Spinal cord (tissue), 10 donors: ENCODE measurements at places on chromosomes 11 and 22. TPM values are rescaled to one million over a fixed set of nuclear protein-coding genes. Genes with fewer than 3 reads are reported as not detected.

MOV10L1 gene
- polyA plus RNA-seq = 4.9 TPM

DNA sequence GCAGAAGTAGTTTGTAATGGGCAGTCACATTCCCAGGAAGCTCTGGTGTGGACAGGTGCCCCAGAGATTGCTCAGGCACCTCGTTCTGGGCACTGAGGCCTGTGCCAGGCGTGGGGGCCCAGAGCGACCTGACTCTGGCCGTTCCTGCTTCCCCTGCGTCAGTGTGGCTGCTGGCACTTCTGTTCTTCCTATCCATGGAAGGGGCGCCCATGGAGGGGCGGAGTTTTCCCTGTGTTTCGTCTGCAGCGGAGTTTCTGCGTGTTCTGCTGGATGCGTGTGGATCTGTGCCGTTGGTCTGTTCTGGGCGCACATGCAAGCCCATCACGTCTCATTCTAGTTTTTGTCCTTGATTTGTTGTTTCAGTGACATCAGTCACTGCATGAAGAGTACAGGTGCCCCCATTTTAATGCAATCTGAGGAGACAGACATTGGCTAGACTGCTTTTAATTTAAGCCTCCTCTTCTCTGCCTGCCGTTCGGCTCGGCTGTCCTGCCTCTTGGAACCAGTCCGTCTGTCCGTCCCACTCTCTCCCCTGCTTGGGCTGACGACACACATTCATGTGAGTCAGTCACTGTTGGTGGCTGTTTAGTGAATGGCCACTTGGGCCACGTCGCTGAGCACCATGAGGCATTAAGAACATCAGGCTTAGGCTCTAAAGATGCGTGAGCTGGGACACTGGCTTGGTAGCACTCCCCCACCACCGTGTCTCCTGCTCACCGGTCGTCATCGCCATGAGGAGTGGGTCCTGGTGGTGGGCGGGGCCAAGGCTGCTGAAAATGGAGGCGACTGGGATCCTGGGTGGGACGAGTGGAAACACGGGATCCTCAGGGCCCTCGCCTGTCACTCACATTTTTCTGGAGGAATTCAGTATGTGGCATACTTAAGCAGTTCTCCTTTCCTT is 255.8 kb downstream of the TBC1D22A start:
- peaks cover 37% of the 10 kb centered on the region for H3K4me1 ChIP-seq
- peaks cover 10% of the 10 kb centered on the region for H3K36me3 ChIP-seq
- H3K27ac ChIP-seq = no peak overlapping the region
- H3K4me3 ChIP-seq = no peak overlapping the region
- H3K27me3 ChIP-seq = no peaks in the 10 kb centered on the region

DNA sequence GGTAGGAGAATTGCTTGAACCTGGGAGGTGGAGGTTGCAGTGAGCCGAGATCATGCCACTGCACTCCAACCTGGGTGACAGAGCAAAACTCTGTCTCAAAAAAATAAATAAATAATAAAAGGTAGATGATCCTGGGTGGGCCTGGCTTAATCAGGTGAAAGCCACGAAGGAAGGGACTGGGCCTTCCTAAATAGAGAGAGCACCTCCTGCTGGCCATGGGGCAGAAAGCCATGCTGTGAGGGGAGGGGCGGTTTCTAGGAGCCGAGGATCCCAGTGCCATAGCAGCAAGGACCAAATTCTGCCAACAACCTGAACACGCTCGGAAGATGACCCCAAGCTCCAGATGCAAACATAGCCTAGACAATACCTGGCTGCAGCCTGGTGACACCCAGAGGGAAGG is 24.5 kb upstream of the DGKZ start:
- DNase-seq = no peak
- peaks cover 16% of the 10 kb centered on the region for H3K36me3 ChIP-seq
- H3K4me3 ChIP-seq = no peak overlapping the region
- H3K27ac ChIP-seq = no peak overlapping the region

DNA sequence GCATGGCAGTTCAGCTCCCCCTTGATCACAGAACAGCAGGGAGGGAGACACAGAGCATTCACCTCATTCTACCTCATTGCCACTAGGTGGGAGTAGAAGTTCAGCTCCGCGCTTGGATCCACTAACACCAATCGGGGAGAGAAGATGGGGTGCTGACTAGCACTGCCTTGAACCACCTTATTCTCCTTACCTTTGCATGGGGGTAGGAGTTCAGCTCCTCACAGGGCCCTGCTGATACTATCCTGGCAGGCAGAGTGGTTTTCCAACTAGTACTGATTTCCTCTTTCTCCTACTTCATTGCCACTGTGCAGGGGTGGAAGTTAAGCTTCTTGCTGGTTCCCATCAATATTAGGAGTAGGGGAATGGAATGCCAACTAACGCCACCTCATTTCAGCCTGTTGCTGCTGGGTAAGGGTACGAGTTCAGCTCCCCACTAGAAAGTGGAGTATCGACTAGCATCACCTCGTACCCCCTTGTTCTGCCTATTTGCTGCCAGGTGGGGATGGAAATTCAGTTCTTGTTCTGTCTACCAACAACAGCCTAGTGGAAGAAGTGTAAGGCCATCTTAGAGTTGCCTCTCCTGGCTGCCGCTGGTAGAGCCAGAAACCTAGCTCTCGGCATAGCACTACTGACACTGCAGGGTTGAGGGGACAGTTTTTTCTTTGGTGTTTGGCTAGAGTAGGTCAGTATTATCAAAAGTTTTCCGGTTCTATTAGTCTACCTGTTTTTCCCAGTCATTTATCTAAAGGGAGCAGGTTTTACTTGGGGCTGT is 550.9 kb upstream of the CCDC90B start:
- no peaks in the 10 kb centered on the region for H3K36me3 ChIP-seq
- H3K27me3 ChIP-seq = no peaks in the 10 kb centered on the region
- H3K4me3 ChIP-seq = no peak overlapping the region
- DNase-seq = peak; percentile 91

GRCh38 chr22:21941921-21942320 is 10.7 kb downstream of the PPM1F start:
- H3K36me3 ChIP-seq = peaks cover 86% of the 10 kb centered on the region
- H3K4me3 ChIP-seq = no peak overlapping the region
- H3K4me1 ChIP-seq = peaks cover 85% of the 10 kb centered on the region
- H3K27me3 ChIP-seq = no peaks in the 10 kb centered on the region
- H3K27ac ChIP-seq = no peak overlapping the region

DNA sequence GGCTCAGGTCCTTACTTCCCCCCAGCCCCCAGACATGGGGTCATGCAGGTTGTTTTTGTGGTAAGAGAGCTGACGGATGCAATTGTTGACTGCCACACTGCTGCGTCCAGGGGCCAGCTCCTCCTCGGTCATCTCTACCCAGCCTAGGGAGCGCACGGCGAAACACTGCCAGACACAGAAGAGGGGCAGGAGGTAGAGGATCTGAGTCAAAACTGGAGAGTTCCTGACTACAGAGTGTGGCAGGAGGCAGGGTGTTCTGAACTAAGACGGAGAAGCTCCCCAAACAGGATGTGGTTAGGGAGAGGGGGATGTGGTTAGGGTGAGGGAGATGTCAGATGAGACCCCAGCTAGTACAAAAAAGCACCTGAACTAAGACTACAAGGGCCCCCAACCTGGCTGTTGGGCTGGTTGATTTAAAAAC is 12.3 kb downstream of the SMPD1 start:
- H3K27me3 ChIP-seq = no peaks in the 10 kb centered on the region
- H3K4me1 ChIP-seq = peaks cover 35% of the 10 kb centered on the region
- no peak for DNase-seq
- no peak overlapping the region for H3K27ac ChIP-seq

- H3K27ac ChIP-seq = no peak overlapping the region
- H3K36me3 ChIP-seq = peaks cover 6% of the 10 kb centered on the region
- no peak overlapping the region for H3K4me3 ChIP-seq
- no peaks in the 10 kb centered on the region for H3K27me3 ChIP-seq
These were observed 84.4 kb downstream of the MRTFA start for GRCh38 chr22:40552070-40552469.

DNA sequence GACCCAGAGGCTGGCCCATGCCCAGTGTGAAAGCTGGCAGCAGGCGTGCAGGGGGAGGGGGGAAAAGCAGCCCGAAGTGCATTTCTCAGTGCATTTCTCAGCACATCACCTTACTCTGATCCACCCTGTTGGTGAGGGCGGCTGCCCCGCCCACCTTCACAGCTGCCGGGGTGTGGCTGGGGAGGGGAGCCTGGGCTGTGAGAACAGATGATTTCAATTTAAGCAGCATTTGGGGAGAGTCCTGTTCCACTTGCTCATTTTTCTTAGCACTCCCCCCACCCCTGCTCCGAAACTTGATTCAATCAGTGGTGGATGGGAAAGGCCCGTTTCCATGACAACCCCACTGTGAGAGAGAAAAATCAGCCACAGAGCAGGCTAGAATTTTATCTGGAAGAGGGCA is 84.8 kb downstream of the SNX19 start:
- H3K27ac ChIP-seq = peak overlapping the region; percentile 17
- no peak for DNase-seq
- no peaks in the 10 kb centered on the region for H3K27me3 ChIP-seq
- H3K4me3 ChIP-seq = no peak overlapping the region

DNA sequence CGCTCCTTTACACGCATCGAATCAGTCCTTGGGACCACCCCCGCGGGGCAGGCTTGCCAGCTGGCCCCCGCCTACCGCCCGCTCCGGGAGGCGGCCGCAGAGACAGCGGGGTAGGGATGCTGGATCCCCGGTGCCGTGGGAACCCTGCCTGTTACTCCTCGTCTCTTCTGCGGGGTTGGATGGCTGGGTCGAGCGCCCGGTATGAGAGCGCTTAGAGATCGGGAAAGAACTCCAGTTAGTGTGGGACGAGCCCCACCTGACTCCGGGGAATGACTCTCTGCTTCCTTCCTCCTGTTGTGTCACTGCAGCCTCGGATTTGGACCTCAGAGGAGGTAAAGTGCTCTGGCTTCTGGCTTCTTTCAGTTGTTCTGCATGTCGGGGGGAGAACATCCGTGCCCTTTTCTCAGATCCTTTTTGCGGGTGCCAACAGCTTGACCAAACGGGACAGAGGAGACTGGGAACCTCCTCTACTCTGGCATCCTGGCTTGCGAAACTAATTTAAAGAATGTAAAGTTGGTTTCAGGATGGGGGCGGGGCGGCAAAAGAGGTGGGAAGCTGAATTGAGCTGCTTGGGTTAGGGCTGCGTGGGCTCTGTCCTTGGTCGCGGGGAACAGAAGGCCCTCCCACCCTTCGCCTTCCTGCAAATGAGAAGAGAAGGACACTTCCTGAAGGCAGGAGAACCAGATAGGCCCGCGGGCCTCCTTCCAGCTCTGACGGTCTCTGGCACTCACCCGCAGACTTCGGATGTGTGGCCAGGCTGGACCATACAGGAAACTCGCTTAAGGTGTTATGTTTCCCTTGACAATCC is 938 bp downstream of the LAYN start:
- H3K36me3 ChIP-seq = no peaks in the 10 kb centered on the region
- H3K27me3 ChIP-seq = peaks cover 30% of the 10 kb centered on the region
- no peak overlapping the region for H3K27ac ChIP-seq
- peaks cover 22% of the 10 kb centered on the region for H3K4me1 ChIP-seq
- no peak for DNase-seq

- peaks cover 2% of the 10 kb centered on the region for H3K27me3 ChIP-seq
- no peak overlapping the region for H3K4me3 ChIP-seq
- no peak overlapping the region for H3K27ac ChIP-seq
These were observed 67.4 kb downstream of the SCUBE1 start for GRCh38 chr22:43275545-43276317.

- peaks cover 7% of the 10 kb centered on the region for H3K4me1 ChIP-seq
- no peak overlapping the region for H3K4me3 ChIP-seq
- no peaks in the 10 kb centered on the region for H3K36me3 ChIP-seq
- no peak overlapping the region for H3K27ac ChIP-seq
- DNase-seq = no peak
These were observed 21.8 kb upstream of the CD5 start for GRCh38 chr11:61080526-61080925.

- no peaks in the 10 kb centered on the region for H3K27me3 ChIP-seq
- DNase-seq = no peak
- no peak overlapping the region for H3K27ac ChIP-seq
- peaks cover 4% of the 10 kb centered on the region for H3K4me1 ChIP-seq
These were observed 79.7 kb upstream of the PITPNB start for GRCh38 chr22:27998511-27999410.

GRCh38 chr22:49519117-49519737 is 308.4 kb downstream of the BRD1 start:
- no peak for DNase-seq
- H3K27ac ChIP-seq = no peak overlapping the region
- H3K4me3 ChIP-seq = no peak overlapping the region
- peaks cover 37% of the 10 kb centered on the region for H3K4me1 ChIP-seq

DNA sequence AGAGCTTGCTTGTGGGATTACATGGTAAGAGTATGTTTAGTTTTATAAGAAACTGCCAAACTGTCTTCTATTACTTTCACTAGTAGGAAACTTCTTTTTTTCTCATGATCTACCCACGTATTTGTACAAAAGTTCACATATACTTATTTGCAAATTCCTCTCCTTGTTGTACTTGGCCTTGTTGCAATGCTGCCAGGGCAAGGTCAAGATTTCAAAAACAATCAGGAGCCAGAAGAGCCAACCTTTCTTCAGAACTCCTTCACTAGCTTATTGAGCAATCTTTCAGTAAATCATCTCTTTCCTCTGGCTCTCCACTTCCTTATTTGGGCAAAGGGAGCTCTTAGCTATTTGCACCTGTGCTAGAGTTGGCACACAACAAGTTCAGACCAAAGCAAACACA is 9.7 kb downstream of the SRSF8 start:
- H3K27ac ChIP-seq = no peak overlapping the region
- peak; percentile 47 for DNase-seq
- no peak overlapping the region for H3K4me3 ChIP-seq
- no peaks in the 10 kb centered on the region for H3K36me3 ChIP-seq

GRCh38 chr11:112302226-112302868 is 41.7 kb upstream of the PLET1 start:
- H3K4me1 ChIP-seq = peaks cover 15% of the 10 kb centered on the region
- H3K36me3 ChIP-seq = peaks cover 3% of the 10 kb centered on the region
- no peak overlapping the region for H3K4me3 ChIP-seq
- no peaks in the 10 kb centered on the region for H3K27me3 ChIP-seq
- no peak for DNase-seq

DNA sequence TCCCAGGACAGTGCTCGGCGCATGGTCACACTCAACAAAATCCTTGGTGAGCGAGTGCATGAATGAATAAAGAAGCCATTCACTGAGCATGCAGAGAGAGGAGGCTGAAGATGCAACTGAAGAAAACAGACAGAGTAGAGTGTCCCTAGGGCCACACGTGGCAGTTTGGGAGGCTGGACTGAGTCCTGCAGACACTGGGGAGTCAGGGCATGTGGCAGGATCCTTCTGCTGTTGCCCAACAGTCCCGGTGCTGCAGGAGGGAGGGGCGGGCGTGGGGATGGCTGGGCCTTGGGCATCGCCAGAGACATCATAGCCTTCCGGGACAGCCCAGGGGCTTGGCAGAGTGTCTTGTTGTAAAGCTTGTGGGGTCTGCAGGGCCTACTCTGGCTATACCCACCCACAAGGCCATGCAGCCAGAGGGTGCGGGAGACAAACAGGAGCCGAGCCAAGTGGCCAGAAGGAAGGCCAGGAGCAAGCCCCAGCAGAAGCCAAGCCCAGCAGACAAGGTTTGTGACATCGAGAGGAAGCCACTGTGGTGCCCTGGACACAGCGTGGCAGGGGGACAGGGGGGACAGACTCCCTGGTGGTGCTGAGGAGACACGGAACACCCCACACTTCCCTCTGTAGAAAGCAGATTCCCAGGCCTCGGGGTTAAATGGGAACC is 26.7 kb upstream of the FBLN1 start:
- H3K27ac ChIP-seq = peak overlapping the region; percentile 25
- H3K4me1 ChIP-seq = peaks cover 8% of the 10 kb centered on the region
- H3K4me3 ChIP-seq = no peak overlapping the region
- DNase-seq = no peak

- no peaks in the 10 kb centered on the region for H3K27me3 ChIP-seq
- H3K4me1 ChIP-seq = no peaks in the 10 kb centered on the region
- no peak overlapping the region for H3K4me3 ChIP-seq
- DNase-seq = no peak
- peak overlapping the region; percentile 47 for H3K27ac ChIP-seq
These were observed 244.6 kb upstream of the ANO3 start for GRCh38 chr11:26087120-26087935.

GRCh38 chr11:116062129-116062489 is 557.9 kb upstream of the CADM1 start:
- H3K4me3 ChIP-seq = no peak overlapping the region
- H3K27ac ChIP-seq = no peak overlapping the region
- H3K4me1 ChIP-seq = peaks cover 25% of the 10 kb centered on the region
- H3K27me3 ChIP-seq = peaks cover 2% of the 10 kb centered on the region
